Hepatic stellate cell (primary cell): ENCODE measurements at places on chromosomes 16 and 17.

- DNase-seq, result no peak
Measured at GRCh38 chr16:55452996-55453395, 26.0 kb upstream of the MMP2 start.

GRCh38 chr17:18141210-18141803 is 32.8 kb downstream of the MYO15A start:
- peak; percentile 68 for DNase-seq

DNA sequence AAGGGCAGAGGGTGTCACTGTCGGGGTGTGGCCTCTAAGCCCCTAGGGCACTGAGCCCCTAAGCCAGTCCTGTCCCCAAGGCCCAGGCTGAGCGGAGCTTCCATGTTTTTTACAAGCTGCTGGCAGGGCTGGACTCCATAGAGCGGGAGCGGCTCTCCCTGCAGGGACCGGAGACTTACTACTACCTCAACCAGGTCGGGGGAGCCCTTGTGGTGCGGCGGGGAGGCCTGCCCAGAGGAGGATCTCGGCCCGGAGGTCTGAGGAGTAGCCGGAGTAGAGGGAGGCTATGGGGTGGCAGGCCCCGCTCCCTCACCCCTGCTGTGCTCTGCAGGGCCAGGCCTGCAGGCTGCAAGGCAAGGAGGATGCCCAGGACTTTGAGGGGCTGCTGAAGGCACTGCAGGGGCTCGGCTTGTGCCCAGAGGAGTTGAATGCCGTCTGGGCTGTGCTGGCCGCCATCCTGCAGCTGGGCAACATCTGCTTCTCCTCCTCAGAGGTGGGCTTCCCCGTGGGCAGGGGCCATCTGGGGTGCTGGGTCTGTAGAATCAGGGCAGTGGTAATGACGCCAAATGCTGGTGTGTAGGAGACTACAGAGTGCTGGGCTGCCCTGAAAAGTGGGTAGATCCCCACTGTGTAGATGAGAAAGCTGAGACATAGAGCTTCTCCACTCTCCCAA is 4.9 kb downstream of the MYO15B start:
- no peak for DNase-seq

DNA sequence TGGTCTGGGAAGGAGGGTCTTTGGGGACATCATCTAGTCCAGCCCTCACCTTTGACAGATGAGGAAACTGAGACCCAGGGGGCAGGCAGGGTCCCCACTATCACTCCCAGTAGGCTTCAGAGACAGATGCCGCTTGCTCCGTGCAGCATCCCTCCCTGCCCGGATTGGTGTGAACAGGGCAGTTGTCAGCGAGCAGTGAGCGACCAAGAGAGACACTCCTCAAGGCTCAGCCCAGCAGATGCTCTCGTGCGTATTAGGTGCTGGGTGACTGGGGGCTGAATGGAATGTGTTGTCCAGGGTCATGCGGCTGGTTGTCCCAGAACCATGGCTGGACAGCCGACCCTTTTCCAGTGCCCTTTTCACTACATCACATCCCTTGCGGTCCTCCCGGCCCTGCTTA is 49.0 kb downstream of the MPRIP start:
- DNase-seq, result no peak

GRCh38 chr17:2337544-2338314 is 428 bp downstream of the SGSM2 start:
- peak; percentile 83 for DNase-seq

- DNase-seq, result no peak
Measured at GRCh38 chr16:54326266-54326662, 39.7 kb upstream of the IRX3 start.

GRCh38 chr16:12255919-12256665 is 279.6 kb downstream of the SNX29 start:
- no peak for DNase-seq

GRCh38 chr16:2720064-2720457 is at the start of gene PRSS27:
TSS of gene PRSS27 (minus strand) at chr16:2720224. CDS start at chr16:2720160, 64 bp downstream.
- DNase-seq, result no peak

DNA sequence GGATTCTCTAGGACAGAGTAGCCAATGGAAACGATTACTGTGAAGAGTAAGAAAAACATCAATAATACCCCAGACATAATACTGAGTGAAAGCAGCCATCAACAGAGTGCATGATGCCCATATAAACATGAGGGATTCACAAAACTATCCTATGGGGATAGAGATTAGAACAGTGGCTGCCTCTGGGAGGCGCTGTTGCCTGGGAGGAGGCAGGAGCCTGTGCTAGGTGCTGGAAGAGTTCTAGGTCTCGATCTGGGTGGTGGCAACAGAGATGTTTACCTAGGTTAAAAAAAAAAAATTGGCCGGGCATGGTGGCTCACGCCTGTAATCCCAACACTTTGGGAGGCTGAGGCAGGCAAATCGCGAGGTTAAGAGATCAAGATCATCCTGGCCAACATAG is 7.9 kb downstream of the FA2H start:
- DNase-seq, result no peak

DNA sequence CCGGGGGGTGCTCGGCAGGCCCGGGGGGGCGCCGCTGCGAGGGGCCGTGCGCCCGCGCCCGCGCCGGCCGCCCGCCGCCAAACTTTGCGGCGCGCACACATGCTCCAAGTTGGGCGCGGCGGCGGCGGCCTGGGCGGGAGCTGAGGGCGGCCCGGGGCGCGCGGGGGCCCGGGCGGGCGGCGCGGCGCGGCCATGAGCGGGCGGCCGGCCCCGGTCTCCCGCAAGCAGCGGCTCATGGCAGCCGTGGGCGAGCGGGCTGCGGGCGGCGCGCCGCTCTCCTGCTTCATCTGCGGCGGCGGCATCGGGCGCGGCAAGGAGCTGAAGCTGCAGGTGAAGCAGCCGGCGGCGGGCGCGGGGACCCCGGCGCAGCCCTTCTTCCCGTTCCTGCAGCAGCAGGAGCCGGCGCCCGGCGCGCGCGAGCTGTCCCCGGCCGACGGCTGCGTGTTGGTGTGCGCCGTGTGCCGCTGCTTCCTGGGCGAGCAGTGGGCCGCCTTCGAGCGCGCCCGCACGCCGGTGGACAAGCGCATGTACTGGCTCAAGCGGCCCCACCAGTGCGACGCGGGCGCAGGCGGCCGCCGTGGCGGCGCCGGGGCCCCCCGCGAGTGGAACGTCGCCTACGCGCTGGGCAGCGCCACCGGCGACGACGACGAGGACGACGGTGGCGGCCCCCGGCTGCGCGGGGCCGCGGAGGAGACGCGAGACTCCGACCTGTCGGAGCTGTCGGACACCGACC is 57.2 kb upstream of the CIBAR2 start:
- DNase-seq, result no peak

DNA sequence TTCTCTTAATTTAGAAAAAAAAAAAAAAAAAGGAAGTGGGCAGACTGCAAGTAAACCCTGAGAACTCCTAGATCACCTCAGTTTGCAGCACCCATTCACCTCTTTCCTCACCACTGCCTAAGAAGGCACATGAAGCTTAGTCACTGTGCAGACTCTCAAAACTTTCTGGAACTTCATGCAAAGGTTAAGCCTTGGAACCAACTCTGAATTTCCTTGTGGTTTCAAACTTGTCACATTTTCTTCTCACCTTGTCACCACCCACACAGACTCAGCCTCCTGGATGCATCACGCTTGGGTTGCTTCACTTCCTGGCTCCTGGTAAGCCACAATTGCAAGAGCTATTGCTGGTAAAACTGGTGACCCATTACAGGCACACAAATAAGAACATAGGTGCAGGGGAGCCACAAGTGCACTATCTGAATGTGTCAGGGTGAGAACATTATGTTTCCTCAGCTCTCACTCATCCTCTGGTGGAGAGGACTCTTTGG is 15.0 kb upstream of the CPD start:
- DNase-seq, result no peak

DNA sequence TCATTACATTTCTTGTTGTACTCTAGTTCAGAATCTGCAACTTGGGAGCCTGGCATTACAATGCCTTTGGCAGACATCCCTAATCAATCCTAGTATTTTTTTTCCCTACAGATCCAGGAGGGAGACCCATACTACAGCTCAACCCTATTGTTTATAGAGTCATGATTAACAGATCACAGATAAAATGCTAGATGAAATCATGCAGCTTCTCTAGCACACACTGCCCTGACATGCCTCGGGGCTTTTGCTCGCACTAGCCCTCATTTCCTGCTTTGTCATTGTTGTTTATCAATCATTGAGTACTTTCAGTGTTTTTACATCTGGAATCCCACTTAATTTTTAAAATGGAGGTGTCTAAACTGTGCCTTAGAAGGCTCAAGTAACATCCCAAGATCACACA is 412.5 kb downstream of the CA10 start:
- no peak for DNase-seq

GRCh38 chr17:54967621-54968261 is 713 bp downstream of the COX11 start:
- DNase-seq, result peak; percentile 12

DNA sequence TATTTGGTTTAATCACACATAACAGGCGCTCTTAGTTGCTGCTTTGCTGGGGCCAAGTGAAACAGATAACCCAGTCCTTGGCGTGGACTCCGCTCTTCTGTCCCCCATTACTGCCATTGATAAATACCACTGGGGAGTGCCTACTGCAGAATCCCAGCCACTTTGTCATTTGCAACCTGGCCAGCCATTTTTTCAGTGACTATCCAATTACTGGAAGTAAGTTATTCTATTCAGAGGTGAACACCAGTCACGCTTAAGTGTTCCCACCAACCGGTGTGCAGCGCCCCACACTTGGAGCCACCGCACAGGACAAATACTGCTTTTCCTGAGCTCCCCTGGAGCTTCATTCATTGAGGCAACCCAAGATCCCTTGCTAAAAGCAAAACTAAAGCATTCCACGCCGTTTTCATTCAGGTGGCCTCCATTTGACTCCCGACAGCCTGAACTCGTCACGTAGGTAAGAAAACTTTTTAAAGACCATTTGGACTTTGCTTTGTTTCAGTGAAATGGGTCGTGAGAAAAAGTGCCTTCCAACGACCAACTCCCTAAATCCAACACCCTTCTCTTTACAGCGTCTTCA is 1.8 kb downstream of the USP7 start:
- DNase-seq, result no peak

GRCh38 chr16:16027728-16028310 is 78.4 kb downstream of the ABCC1 start:
- no peak for DNase-seq

DNA sequence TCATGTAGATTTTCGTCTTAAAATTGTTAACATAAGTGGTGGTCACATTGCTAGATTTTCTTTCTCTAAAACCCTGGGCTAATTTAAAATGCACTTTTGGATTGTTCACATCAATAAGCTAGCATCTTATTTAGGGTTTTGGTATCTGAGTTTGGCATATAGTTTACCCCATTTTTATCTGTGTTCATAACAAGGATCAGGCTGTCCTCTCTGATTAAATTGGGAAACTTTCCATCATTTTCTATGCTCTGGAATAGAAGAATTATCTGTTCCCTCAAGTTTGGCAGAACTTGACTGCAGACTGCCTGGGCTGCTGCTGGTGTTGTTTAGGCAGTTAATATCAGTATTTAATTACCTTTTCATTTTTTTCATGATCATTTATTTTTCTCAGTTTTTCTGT is 1.8 kb downstream of the SPECC1 start:
- no peak for DNase-seq

DNA sequence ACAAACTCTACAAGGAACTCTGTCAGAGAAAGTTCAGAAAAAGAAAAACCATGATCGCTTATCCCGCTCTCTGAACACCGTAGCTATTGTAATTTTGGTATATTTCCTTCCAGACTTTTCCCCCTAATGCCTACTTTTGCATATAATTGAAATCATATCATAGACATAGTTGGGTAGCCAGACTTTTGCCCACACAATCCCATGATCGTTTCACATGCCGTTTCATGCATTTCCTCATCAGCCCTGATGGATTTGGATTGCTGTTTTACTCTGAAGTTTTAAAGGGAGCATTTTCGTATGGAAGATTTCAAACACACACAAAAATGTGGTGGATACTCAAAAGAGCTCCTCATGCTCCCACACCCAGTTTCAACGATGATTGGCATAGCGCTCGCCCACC is 31.3 kb downstream of the COX4I1 start:
- no peak for DNase-seq

DNA sequence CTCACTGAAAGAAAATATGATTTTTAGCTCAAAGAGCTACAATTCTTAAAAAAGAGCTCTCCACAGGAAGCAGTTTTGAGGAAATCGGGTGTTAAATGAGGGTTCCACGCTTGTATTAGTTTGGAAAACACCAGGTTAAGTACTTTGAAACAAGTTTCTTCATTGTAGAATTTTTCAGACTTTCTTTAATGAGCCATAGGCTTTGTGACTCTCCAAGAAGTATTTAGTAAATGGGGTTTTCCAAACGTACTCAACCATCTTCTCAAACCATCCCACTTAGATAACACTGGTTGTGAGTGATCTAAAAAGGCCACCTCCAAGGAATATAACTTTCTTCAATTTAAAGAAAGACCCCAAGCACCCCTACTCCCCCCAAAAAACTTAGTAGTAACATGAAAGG is 2.7 kb downstream of the ULK2 start:
- DNase-seq, result no peak

DNA sequence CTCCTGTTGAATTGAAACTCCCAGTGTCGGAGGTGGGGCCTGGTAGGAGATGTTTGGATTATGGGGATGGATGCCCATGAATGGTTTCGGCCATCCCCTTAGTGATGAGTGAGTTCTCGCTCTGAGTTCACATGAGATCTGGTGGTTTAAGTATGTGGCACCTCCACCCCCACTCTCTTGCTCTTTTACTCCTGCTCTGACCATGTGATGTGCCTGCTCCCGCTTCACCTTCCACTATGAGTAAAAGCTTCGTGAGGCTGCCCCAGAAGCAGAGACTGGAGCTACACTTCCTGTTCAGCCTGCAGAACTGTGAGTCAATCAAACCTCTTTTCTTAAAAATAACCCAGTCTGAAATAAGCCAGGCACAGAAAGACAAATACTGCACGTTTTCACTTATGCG is 512.4 kb downstream of the HS3ST4 start:
- DNase-seq, result no peak

GRCh38 chr16:57699899-57700298 is 5.3 kb downstream of the DRC7 start:
- DNase-seq, result no peak

DNA sequence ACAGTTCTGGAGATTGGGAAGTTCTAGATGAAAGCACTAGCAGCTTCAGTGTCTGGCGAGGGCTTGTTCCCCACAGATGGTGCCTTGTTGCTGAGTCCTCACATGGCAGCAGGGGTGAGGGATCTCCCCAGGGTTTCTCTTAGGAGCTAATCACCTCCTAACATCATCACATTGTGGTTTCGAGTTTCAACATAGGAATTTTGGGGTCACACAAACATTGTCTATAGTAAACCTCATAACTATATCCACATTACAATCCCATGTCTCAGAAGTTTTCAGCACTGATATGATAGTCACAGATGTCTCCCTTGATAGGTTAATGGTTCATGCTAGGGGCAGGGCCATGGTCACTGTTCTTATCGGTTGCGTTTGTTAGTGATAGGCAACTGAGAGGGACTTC is 13.8 kb downstream of the CLUAP1 start:
- DNase-seq, result no peak

- DNase-seq, result no peak
Measured at GRCh38 chr16:21175397-21175796, 16.9 kb downstream of the LDAF1 start.
